Left cardiac atrium (tissue), 4 donors: ENCODE measurements at places on chromosomes 5 and 9. TPM values are rescaled to one million over a fixed set of nuclear protein-coding genes. Genes with fewer than 3 reads are reported as not detected.

AQP7 gene
- total RNA-seq, result 123 TPM

PTGS1 gene
- total RNA-seq, result 6.0 TPM

GFRA3 gene
- 1.7 TPM for total RNA-seq

OR2V2 gene
- total RNA-seq, result not detected

FSTL4 gene
- 0.21 TPM for total RNA-seq

DAB2 gene
- 58.2 TPM for total RNA-seq

NR3C1 gene
- 51.7 TPM for total RNA-seq

DHFR gene
- total RNA-seq, result 11.5 TPM

BARHL1 gene
- total RNA-seq, result not detected
